ENCODE measurements at places on chromosomes 3 and 15.

DNA sequence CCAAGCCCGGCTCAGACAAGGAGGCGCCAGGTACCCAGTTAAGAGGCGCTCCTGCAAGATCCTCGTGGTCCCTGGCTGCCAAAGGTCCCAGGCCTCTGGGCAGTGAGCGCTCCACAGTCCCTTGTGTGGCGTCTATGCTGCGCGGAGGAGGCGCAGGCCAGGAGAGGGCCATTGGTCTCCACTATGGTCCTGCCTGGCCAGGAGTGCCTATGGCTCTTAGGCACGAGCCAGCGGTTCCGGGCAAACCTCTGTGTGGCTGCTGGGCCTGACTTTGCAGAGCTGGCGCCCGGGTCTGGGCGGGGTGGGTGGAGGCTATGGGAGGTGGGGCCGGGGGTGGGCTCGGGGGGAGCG lies 660 bp upstream of the ADAMTSL3 start:
- DNase-seq, result no peak

DNA sequence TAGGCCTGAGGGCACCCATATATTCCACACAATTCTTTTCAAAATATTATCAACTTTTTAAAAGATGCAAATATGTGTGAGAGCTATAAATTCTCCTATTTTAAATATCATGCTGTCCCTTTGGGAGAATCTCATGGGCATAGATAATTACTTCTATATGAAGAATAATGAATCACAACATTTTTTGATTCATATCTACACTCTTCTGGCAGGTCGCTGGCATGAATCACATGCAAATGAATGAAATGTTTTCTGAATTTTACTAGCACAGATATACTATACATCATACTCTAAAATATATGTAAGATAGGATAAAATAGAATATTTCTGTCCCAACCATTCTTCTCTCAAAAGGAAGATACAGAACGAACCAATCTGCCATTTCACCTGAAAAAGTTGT lies 277.7 kb upstream of the KCNH8 start:
- DNase-seq, result no peak

DNA sequence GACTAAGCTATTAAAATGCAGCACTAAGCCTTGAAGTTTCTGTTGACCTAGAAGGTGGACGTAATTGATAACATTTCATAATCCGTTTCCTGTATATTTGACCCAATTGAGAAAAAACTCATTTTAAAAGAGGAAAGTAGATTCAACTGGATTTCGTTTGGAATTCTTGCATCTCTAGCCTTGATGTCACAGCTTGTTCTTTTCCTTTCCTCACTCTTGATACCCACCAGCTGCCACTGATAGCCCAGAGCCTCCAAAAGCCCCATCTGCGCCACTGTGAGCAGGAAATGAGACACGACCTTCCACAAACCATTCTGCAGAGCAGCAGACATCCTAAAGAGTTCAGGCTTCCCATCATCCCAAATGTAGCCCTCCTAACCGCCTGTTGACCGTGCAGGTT lies 61.8 kb downstream of the FOXB1 start:
- no peak for DNase-seq

GRCh38 chr3:189467451-189467850 lies 163.7 kb upstream of the TP63 start:
- DNase-seq, result no peak

- DNase-seq, result no peak
Measured at GRCh38 chr3:47580481-47580880, 1.8 kb upstream of the CSPG5 start.

- no peak for DNase-seq
Measured at GRCh38 chr3:129954514-129954913, 20.0 kb upstream of the TRH start.

DNA sequence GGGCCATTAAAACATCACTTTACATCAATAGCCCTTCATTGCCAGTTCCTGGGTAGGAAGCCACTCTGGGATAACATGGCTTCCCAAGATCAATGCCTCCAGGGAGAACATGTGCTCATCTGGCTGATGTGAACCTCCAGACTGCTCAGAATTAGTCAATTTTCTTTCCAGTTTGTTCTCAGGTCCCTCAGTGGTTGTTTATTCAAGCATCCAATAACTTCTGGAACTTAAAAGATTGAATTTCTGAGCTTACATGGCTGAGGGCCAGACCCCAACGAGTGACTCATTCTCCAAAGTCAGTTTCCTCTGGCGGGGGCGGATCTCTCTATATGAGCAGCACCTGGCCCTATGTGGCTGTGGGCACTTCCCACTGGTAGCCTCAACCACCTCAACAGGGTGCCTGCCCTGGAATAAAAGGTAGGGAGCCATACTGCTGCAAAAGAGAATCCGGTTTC lies 34.0 kb downstream of the LYZL4 start:
- DNase-seq, result no peak

GRCh38 chr15:69410248-69410874 lies 3.8 kb upstream of the KIF23 start:
- peak; percentile 73 for DNase-seq

DNA sequence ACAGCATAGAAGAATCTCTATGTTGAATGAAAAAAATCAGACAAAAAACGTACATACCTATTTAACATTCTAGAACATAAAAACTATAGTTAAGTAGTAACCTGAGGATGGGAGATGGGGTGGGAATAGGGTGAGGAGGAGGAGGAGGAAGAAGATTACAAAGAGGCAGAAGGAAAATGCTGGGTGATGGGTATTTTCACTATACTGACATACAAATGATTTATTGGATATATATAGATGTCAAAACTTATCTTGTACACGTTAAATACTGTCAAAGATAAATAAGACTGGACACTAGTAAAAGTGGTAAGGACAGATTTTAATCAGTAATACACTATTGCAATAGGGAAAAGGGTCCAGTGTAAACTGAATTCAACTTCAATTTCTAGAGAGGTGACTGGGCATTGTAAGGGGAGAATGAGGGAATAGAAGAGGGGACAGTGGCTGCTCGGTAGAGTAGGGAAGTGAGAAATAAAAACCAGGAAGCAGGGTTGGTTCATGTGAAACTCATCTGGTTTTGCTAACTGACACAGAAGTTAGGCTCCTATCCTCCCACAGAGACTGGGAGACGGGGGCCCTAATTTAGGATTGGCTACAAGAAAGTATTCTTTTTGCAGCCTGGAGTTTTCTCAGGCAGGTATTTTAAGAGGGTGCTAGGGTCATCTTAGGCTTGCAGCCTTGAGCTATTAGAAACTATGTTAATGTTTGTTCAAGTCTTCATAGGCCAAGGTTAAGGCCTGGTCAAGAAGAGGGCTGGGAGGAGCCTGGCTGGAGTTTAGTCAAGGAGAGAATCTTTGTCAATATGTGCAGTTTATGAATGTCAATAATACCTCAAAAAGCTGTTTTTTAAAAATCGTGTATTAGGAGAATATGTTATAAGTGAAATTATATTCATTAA lies 15.0 kb upstream of the C15orf61 start:
- no peak for DNase-seq
